ENCODE measurements at places on chromosomes 1 and 21.

GRCh38 chr1:237877631-237878030 is 13.1 kb downstream of the ZP4 start:
- DNase-seq = no peak

- DNase-seq = no peak
These were observed 3.8 kb downstream of the TAS1R3 start for GRCh38 chr1:1334835-1335234.

GRCh38 chr1:183212870-183213269 is 26.8 kb downstream of the LAMC2 start:
- no peak for DNase-seq

DNA sequence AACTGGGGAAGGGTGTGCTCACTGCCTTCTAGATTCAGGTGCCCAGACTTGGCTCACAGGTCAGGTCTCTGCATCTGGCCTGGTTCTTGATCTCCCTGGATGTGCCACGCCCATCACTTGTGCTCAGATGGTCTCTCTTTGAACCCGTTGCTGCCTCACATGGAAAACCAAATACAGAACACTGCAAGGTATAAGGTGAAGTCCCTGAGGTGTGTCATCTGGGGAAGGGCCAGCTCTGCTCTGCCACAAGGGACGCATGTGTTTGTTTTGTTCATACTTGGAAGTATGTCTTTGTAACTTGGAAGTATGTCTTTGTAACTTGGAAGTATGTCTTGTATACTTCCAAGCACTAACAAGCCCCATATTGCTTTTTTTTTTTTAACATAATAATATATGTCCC is 13.4 kb upstream of the CRNN start:
- DNase-seq = no peak

- DNase-seq = no peak
These were observed 51.8 kb upstream of the FASLG start for GRCh38 chr1:172607145-172607544.

DNA sequence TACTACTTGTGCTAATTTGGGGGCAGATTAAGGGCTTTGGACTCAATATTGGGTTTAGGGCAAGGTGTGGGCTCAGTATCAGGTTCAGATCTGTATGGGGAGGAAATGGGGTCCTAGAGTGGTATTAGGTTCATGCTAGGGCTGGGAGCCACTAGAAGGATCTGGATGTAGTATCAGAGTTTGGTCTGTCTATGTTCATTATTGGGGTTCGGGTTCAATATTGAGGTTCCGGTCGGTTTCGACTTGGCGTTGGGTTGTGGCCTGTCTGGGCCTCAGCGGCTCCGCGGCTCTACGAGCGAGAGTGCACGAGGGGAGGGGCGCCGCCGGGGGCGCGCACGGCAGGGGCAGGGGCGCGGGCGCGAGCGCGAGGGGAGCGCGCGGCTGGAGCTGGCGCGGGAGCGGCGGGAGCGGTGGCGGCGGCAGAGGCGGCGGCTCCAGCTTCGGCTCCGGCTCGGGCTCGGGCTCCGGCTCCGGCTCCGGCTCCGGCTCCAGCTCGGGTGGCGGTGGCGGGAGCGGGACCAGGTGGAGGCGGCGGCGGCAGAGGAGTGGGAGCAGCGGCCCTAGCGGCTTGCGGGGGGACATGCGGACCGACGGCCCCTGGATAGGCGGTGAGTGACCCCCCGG is at the start of gene PTPRF:
Gene PTPRF, plus strand, starts transcription at position 401 of the 624 bp plus-strand sequence. CDS start 14,193 bp downstream, outside the sequence.
- DNase-seq = no peak

- DNase-seq = no peak
These were observed 12.7 kb downstream of the DRAXIN start for GRCh38 chr1:11704194-11704529.

GRCh38 chr1:173039626-173040025 is 11.1 kb downstream of the TNFSF18 start:
- DNase-seq = no peak

- no peak for DNase-seq
These were observed 217.3 kb upstream of the SGIP1 start for GRCh38 chr1:66316464-66317247.

DNA sequence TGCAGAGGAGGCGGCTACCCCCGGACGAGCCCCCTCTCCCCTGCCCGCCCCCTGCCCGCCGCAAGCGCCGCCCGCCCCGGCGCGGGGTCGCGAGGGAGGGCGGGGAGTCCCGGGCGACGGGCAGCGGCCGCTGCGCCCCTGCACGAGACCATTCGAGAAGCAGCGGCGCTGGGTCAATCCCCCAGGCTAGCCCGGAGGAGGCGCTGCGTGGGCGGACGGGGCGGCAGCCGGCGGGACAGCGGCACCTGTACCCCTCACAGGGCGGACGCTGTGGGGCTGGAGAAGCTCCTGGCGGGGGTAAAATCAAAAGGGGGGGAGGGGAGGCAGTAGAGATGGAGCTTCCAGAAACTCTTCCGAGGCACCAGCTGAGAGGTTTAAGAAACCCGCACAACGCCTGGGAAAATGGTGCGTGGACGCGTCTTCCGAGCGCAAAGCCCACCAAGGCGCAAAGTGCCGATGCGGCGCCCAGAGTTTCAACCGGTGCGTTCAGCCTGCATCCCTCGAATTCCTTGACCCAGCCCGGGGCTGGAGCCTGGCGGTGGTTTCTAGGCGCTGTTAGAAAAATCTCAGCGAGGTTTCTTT is at the start of gene PLPPR5:
Gene PLPPR5, minus strand, starts transcription at position 1 of the 582 bp plus-strand sequence. CDS start 190 bp downstream, outside the sequence.
- DNase-seq = no peak

DNA sequence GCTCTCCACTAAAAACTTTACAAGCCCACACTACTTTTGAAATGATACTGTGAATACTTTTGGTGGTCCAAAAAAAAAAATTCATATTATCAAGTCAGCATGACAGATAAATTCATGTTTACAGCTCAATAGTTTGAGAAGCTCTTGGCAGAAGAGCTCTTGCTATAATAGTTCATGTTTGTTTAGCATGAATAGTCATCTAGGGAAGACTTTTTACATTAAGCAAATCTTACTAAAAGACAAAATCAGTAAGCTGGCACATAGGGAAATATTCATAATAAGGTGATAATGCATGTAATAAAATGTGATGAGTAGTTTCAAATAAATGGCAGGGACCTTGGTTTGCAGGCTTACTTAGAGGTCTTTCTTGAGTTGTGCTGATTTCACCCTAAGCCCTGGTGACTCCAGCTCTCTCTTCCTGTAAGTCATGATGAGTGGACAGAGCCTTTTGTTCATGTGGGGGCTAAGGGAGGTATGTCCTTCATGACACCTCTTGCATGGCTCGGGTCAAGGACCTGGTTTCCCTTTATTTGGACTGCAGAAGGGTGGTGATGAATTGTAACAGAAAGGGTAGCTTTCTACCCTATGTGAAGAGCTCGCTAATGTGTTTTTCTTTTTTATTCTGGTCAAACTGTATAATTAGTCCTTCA is 166.7 kb downstream of the GABPA start:
- no peak for DNase-seq

- DNase-seq = no peak
These were observed 11.1 kb downstream of the ACOT11 start for GRCh38 chr1:54559111-54559548.

DNA sequence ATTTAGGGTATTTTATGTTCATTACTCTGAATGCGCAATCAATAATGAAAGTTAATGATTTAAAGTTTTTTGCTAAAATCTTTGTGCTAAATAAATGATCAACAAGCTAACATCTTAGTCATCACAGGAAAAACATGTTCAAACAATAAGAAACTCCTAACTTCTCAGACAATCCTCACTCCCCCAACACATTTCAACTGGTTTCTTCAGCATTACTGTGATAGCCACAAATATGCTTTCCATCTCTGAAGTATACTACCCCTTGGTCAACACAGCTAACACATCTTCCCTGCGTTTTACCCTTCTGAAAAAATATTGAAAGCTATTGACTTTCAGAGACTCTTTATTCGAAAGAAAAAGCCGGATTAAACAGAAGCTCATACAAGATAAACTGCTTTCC is 85.8 kb downstream of the ZNF644 start:
- DNase-seq = no peak

GRCh38 chr1:3864884-3865283 is 7.6 kb downstream of the DFFB start:
- DNase-seq = no peak

- no peak for DNase-seq
These were observed 137.6 kb downstream of the ZMYM4 start for GRCh38 chr1:35406103-35406502.

DNA sequence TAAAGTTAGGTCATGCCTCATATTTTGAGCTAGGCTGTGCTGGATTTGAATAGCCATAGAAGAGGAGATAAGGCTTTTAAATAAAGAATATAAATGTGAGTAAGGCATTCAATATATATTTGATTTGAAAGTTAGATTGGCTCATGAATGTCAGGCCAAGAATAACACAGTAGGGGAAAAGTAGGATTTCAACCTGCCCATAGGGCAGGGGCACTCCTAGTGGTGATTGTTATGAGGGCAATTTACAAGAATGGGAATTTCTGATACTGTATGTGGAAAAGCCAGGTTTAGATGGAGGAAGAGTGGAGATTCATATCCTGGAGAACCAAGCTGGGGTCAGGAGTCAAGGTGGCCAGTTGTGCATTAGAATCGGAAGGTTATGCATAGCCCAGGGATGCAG is 74.9 kb downstream of the DNAH14 start:
- DNase-seq = no peak

GRCh38 chr21:26194326-26194725 is 23.8 kb upstream of the APP start:
- DNase-seq = no peak

DNA sequence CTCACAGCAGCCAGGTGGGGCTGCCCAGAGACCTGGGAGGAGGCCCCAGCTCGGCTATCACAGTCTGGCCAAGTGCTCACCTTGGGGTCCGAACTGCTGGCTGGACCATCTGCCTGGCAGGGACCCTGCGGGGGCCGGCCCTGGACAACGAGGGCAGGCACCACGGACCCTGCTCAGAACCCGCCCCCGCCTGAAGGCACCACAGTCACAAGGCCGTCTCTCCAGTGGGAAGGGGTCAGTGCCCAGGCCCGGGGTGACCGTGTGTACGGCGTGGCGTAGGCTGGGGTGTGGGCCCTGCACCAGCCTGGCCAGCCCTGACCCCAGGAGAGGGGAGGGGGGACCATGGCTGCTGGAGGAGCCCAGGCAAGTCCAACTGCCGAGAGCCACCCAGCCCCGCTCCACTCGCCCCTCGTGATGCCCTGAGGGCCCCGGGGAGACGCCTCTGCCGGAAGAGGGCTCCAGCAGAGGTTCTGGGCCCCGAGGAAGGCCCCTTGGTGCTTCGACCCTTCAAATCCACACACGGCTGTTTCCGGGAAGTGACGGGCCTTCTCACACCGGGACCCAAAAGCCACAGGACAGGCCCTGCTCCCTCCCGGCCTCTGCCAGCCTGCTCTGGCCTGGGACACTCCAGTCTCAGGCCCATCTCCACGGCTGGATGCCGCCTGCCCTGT is 11.2 kb upstream of the RNF223 start:
- no peak for DNase-seq

- DNase-seq = no peak
These were observed 35.8 kb downstream of the SLC2A1 start for GRCh38 chr1:42922687-42923366.

DNA sequence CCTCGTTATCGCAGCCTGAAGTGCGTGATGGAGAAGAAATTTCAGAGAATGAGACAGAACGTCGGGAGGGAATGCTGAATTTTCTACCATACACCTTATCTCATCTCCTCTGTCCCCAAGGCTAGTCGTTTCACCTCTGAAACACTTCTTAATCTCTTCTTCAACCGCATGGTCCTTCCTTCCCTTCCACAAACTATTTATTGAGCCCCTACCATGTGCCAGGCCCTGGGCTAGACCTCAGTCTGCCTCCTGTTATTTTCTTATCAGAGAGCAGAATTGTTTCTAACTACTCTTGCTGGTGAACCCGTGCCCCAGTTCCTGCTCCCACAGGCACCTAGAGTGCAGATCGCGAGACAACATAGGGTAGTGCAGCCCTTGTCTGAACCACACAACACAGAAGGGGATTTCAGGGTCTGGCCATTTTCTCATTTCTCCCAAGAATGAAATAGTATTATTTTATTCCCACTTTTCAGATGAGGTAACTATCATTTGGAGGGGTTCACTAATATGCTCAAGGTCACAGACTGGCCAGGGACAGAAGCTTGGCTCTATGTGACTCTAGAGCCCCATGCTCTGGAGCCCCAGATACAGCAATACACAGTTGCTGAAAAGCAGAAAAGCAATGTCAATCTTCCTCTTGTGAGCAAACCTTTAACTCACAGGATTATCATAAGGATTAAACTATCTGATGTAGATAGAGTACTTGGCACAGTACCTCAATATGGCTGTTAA is 598 bp upstream of the ADIPOR1 start:
- no peak for DNase-seq

GRCh38 chr1:8745346-8745745 is 72.1 kb downstream of the RERE start:
- DNase-seq = no peak

GRCh38 chr1:113676524-113676923 is 82.8 kb downstream of the PHTF1 start:
- no peak for DNase-seq

Data from cortex of kidney (tissue), 1 donor.